Mesendoderm (in vitro differentiated cells): ENCODE measurements at places on chromosomes 7 and 10.

DNA sequence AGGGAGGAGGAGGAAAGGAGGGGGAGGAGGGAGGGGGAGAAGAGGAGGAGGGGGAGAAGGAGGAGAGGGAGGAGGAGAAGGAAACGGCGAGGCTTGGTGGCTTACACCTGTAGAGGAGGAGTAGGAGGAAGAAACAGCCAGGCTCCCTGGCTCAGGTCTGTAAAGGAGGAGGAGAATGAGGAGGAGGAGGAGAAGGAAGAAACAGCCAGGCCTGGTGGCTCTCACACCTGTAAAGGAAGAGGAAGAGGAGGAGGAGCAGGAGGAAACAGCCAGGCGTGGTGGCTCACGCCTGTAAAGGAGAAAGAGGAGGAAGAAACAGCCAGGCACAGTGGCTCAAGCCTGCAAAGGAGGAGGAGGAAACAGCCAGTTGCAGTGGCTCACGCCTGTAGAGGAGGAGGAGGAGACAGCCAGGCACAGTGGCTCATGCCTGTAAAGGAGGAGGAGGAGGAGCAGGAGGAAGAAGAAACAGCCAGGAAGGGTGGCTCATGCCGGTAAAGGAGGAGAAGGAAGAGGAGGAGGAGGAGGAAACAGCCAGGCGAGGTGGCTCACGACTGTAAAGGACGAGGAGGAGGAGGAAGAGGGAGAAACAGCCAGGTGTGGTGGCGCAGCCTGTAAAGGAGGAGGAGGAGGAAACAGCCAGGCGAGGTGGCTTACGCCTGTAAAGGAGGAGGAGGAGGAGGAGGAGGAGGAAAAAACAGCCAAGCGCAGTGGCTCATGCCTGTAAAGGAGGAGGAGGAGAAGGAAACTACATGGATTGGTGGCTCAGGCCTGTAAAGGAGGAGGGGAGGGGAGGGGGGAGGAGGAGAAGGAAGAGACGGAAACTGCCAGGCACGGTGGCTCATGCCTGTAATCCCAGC is 14.9 kb upstream of the CRCP start:
- no peaks in the 10 kb centered on the region for H3K27me3 ChIP-seq
- no peaks in the 10 kb centered on the region for H3K4me1 ChIP-seq
- DNase-seq, result peak; percentile 93
- H3K4me3 ChIP-seq, result no peak overlapping the region
- peak overlapping the region; percentile 56 for H3K27ac ChIP-seq

DNA sequence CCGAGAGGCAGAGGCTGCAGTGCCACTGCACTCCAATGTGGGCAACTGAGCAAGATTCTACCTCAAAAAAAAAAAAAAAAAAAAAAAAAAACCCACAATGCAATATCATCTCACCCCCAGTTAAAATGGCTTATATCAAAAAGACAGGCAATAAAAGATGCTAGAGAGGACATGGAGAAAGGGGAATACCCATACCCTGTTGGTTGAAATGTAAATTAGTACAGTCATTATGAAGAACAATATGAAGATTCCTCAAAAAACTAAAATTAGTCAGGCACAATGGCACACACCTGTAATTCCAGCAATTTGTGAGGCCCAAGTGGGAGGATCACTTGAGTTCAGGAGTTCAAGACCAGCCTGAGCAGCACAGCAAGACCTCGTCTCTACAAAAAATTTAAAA is 25.7 kb downstream of the ABI1 start:
- no peaks in the 10 kb centered on the region for H3K36me3 ChIP-seq
- H3K27me3 ChIP-seq, result no peaks in the 10 kb centered on the region
- H3K27ac ChIP-seq, result no peak overlapping the region
- H3K4me1 ChIP-seq, result no peaks in the 10 kb centered on the region

DNA sequence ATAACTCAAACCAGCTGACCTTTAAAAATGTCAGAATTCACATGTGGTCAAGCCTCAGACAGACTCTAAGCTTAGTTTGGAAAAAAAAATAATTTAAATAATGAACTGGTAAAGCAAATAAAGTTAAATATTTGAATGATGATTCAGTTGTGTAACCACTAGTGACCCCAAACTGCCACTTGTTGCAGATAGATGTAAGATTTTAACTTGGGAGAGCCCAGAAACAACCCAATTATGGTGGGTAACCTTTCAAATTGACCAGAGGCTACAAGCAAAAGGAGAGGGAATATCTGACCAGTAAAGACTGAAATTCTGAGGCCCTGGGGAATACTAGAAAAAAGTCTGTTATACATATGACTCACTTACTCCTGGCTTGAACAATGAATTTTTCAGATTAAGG is 268.1 kb downstream of the HPSE2 start:
- no peaks in the 10 kb centered on the region for H3K4me1 ChIP-seq
- H3K4me3 ChIP-seq, result no peak overlapping the region
- H3K36me3 ChIP-seq, result no peaks in the 10 kb centered on the region
- H3K27me3 ChIP-seq, result no peaks in the 10 kb centered on the region

DNA sequence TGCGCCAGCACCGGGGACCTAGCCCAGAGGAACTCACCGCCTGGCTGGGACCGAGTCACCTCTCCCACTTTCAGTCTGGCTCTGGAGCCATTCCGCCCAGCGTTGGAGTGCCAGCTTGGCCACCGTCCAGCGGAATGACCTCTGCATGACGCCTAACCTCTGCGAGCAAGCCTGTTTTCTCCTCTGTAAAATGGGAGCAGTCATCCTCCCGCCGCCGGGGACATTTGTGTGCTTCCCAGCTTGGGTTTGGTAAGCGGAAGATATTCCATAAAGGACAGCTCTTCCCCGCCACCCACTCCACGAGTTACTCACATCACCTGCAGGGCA is 1.3 kb upstream of the ZCCHC24 start:
- H3K4me1 ChIP-seq, result peaks cover 14% of the 10 kb centered on the region
- no peaks in the 10 kb centered on the region for H3K27me3 ChIP-seq
- DNase-seq, result no peak
- no peak overlapping the region for H3K4me3 ChIP-seq
- H3K36me3 ChIP-seq, result no peaks in the 10 kb centered on the region

- H3K4me3 ChIP-seq, result no peak overlapping the region
- H3K27me3 ChIP-seq, result no peaks in the 10 kb centered on the region
These were observed 318.4 kb upstream of the KAT6B start for GRCh38 chr10:74507951-74508350.

- H3K4me1 ChIP-seq, result no peaks in the 10 kb centered on the region
- no peak for DNase-seq
- no peaks in the 10 kb centered on the region for H3K27me3 ChIP-seq
- no peak overlapping the region for H3K4me3 ChIP-seq
These were observed 30.6 kb upstream of the PARP12 start for GRCh38 chr7:140093375-140093774.

DNA sequence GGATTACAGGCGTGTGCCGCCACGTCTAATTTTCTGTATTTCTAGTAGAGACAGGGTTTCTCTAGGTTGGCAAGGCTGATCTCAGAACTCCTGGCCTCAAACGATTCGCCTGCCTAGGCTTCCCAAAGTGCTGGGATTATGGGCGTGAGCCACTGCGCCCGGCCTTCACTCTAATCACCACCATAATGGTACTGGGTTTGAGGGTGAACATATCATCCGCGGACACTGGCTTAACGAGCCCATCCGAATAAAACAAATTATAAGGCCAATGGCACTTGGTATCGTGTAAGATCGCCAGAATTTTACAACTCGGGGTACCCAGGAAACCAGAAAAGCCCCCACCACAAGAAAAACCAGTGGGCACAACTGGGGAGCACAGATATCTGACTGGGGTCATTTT is 580 bp downstream of the FAM200A start:
- peak overlapping the region; percentile 93 for H3K4me3 ChIP-seq
- no peak overlapping the region for H3K27ac ChIP-seq
- no peaks in the 10 kb centered on the region for H3K4me1 ChIP-seq
- no peaks in the 10 kb centered on the region for H3K27me3 ChIP-seq
- H3K36me3 ChIP-seq, result no peaks in the 10 kb centered on the region
- no peak for DNase-seq

GRCh38 chr7:3436746-3437145 is 135.7 kb downstream of the SDK1 start:
- no peaks in the 10 kb centered on the region for H3K27me3 ChIP-seq
- H3K27ac ChIP-seq, result no peak overlapping the region
- no peak overlapping the region for H3K4me3 ChIP-seq

DNA sequence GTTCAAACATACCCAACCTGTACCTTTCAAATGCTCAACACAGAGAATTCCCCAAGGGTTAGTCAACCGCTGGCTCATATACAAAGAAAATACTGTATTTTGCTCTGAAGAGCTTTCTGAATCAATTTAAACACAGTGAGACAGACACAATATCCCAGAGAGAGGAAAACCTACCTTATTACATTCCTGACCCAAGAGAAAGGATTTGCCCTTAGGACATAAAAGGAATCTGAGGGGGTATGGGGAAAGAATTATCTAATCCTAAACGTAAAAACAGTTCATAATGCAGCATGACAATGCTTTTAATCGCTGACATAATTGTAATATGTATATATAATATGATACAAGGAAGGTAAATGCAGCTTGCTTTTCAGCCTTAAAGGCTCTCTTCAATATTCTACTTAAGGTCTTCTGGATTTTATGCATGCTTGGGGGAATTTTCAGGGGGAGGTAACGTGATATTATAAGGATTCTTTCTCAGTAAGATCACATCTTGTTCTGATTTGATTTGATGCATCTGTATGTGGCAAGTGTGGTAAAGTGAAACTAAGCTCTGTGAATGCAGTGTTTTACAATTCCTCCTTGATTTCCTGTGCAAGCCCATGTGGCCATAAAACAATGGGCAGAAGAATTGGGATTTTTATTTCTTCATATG is 240.5 kb downstream of the GLI3 start:
- no peak overlapping the region for H3K27ac ChIP-seq
- H3K27me3 ChIP-seq, result no peaks in the 10 kb centered on the region
- no peaks in the 10 kb centered on the region for H3K4me1 ChIP-seq

DNA sequence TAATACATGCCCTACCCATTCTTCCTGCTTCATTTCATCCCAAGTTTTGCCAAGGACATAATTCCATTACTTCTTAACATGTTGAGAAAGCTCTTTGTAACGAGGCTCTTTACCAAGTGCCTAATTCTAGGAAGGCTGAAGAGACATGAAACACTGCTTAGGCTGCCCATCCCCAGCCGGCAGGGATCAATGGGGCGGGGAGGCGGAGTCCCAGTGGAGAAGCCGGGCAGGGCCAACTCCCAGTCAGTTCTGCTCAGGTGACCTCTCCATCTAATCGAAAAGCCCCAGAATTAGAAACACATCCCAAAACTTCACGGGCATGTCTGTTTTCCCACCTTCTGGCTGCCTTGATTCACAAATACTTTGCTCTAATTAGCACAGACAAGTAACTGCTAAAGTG is 89.5 kb upstream of the LYZL1 start:
- no peaks in the 10 kb centered on the region for H3K27me3 ChIP-seq
- H3K36me3 ChIP-seq, result no peaks in the 10 kb centered on the region

DNA sequence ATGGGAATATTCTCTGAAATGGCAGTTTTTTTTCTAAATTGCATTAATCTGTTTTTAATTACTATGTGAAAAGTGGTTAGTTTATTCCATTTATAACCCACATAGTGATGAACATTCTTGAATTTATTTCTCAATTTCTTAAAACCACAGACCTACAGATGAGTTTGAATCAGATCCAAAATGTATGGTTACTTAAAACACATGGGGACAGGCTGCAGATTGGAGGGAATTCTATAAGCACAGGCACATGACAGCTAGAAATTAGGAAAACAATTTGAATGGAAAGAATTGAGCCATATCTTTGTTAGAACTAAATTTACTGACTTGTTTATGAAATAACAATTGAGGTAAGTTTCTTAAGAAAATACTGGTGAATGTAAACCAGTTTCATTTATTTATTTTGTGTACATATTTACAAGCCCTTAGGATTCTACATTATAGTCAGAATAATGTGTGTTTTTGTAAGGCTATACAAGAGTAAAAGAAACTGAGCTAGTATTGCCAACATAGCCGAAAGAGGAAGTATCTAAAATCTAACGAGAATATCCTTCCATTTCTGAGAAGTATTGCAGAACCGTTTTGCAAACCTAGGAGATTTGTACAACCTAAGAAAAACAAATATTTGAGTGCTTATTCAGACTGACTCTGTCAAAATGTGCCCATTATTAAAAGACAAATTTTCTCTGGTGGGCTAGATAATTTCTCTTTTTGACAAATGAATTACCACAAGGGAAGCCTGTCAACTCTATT is 434.3 kb upstream of the SEMA3D start:
- no peaks in the 10 kb centered on the region for H3K4me1 ChIP-seq
- H3K36me3 ChIP-seq, result no peaks in the 10 kb centered on the region
- no peak for DNase-seq
- no peak overlapping the region for H3K27ac ChIP-seq

DNA sequence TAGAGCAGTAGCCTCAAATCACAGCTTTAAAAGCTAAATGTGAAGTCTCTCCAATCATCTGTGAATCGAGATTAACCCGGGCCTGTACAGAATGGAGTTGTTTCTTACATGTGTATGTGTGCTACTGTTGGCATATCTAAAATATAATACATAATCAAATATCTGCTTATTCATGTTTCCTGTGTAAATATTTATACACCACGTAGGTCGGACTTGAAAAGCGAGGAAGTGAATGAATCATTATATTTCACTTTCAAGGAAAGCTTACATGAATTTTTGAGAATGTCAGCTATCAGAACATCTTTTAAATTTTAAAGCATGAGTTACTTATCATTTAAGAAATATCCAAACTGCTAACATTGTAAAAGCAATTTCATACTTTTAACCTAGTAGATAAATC is 233.3 kb downstream of the SLC25A13 start:
- no peak overlapping the region for H3K4me3 ChIP-seq
- H3K4me1 ChIP-seq, result no peaks in the 10 kb centered on the region
- no peak for DNase-seq
- H3K36me3 ChIP-seq, result no peaks in the 10 kb centered on the region
- no peak overlapping the region for H3K27ac ChIP-seq

- no peak overlapping the region for H3K4me3 ChIP-seq
- no peaks in the 10 kb centered on the region for H3K4me1 ChIP-seq
- no peak for DNase-seq
- no peaks in the 10 kb centered on the region for H3K27me3 ChIP-seq
- no peak overlapping the region for H3K27ac ChIP-seq
These were observed 68.9 kb downstream of the ZNF467 start for GRCh38 chr7:149704507-149704906.

DNA sequence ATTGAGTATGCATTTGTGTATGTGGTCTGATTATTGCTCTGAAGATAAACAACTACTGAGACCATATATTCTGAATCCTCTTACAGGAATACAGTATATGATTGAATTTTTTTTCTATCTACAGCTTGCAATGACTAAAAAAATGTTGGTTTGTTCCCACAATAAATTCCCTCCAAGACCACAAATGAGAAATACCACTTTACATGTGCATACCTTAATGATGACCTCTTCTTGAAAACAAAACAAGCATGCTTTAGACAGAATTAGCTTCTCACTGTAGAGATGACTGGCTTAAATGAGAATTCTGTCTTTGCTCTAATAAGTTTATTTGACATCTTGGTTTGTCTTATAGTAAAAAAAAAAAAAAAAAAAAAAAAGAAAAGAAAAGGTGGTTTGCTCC is 241.5 kb downstream of the PCDH15 start:
- no peak overlapping the region for H3K27ac ChIP-seq
- H3K36me3 ChIP-seq, result no peaks in the 10 kb centered on the region
- no peak overlapping the region for H3K4me3 ChIP-seq
- no peaks in the 10 kb centered on the region for H3K4me1 ChIP-seq
- DNase-seq, result peak; percentile 14

DNA sequence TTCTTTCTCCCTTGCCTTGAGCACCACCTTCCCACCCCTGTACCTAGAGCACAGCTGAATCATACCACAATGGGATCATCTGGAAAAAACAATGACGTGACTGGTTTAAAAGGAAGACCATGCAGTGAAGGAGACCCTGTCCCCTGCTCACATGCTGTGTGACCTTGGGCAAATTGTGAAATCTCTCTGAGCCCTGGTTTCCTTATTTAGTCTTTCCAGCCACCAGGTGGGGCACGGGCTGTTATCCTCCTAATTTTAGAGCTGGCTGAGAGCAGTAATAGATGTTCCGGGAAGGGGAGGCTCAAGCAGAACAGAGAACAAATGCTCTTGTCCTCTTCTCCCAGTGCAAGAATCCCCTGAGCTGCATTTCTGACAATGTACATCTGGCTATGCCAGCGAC is 198.3 kb downstream of the RPS24 start:
- H3K4me1 ChIP-seq, result no peaks in the 10 kb centered on the region
- H3K27ac ChIP-seq, result no peak overlapping the region
- peak; percentile 43 for DNase-seq
